ENCODE measurements at places on chromosomes 12 and 14. TPM values are rescaled to one million over a fixed set of nuclear protein-coding genes. Genes with fewer than 3 reads are reported as not detected.

GRCh38 chr14:35470755-35471154, 63.2 kb upstream of the INSM2 start:
- DNase-seq, result no peak

GRCh38 chr14:71985538-71986189, 53.4 kb downstream of the RGS6 start:
- no peak for DNase-seq

GRCh38 chr12:42240131-42240750, 2.2 kb upstream of the YAF2 start:
- DNase-seq, result no peak

DNA sequence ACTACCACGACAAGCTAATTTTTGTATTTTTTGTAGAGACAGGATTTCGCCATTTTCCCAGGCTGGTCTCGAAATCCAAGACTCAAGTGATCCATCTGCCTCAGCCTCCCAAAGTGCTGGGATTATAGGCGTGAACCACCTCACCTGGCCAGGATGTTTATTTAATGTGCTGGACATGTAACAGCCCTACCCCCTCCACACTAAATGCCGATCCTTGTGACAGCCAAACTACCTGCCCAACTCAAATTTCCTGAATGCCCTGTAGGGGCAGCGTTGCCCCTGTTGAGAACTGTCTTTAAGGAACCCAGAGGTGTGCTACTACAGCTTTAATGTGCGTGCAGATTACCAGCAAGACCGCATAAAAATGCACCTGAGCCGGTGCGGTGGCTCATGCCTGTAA, 48.1 kb downstream of the KCNK13 start:
- DNase-seq, result no peak

- no peak for DNase-seq
Observed at GRCh38 chr14:21496453-21496852, 14.7 kb downstream of the METTL3 start.

- no peak for DNase-seq
Observed at GRCh38 chr14:101058571-101058970, 155.0 kb upstream of the RTL1 start.

- no peak for DNase-seq
Observed at GRCh38 chr14:75285331-75285730, 6.7 kb downstream of the FOS start.

GRCh38 chr12:14892726-14893505, 7.3 kb upstream of the MGP start:
- no peak for DNase-seq

DNA sequence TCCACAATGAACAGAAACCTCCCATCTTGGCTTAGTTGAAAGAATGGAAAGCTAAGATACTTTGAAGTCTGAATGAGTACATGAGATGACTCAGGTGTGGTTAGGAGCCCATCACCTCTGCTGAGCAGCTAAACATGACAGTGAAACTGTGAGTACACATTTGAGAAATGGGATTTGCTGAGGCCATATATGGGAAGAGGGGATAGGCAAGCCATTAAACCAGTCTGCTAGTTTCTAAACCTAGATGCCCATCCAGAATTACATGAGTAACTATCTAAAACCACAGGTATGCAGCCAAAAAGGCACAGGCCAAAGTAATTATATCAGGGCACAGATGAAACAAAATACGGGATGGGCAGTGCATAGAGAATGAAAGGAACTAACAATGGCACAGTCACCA, 41.2 kb downstream of the NKX2-1 start:
- no peak for DNase-seq

GRCh38 chr12:120851944-120852343, 52.2 kb downstream of the SPPL3 start:
- no peak for DNase-seq

- DNase-seq, result no peak
Observed at GRCh38 chr12:51244269-51244668, 5.6 kb downstream of the DAZAP2 start.

GRCh38 chr12:115953450-115953849, 324.0 kb downstream of the MED13L start:
- DNase-seq, result no peak

DNA sequence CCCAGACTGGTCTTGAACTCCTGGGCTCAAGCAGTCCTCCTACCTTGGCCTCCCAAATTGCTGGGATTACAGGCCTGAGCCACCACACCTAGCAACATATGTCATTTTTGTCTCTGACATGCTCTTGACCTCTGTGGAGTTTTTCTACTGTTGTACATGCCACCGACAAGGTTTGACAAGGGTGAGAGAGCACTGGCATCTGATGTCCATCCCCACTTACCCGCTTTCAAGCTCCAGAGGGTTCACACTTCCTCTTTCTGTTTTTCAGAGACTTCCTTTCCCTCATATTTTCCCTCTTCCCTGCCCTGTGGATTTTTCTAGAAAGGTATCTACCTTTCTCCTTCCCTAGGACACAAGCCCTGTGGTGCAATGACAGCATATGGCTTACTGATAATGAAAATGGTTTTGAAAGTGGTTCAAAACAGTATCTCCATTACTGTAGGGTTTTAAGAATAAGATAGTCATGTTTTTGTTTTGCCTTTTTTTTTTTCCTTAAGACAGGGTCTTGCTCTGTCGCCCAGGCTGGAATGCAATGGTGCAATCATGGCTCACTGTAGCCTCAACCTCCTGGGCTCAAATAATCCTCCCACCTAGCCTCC, 27.7 kb upstream of the PLEKHG3 start:
- no peak for DNase-seq

DNA sequence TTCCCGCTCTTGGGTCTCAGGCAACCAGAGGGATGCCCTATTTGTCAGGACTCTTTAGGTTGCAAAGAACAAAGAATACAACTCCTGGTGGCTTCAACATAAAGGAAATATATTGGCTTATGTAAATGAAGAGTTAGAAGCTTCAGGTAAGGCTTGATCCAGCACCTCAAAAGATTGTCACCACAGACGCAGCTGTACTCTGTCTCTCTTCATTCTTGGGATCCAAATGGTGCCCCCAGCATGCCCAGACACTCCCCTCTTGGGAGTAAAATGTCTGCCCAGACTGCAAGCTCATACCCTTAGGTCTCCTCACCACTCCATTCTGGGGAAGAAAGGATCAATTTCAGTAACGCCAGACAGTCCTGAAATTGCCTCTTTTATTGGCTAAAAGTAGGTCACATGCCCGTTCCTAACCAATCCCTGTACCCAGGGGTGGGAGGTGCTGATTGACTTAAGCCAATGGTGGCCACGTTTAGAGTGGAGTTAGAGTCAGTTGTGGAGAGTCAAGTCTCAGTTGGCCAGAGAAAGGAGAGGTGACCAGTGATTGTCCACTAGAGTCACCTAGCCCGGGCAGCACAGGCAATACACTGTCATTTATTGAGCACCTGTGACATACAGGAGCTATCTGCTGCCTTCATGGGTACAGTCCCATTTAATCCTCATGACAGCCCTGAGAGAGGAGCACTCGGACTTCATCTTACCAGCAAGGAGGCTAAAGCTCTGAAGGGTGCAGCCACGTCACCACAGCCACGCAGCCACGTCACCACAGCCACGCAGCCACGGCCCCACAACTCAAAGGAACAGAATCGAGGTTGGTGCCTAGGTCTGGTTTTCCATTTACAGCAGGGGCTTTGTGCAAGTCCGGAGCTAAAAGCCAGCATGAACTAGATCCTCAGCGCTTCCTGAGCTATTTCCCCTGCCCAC, 19.7 kb upstream of the BEGAIN start:
- no peak for DNase-seq

- no peak for DNase-seq
Observed at GRCh38 chr12:24280056-24280842, 330.8 kb upstream of the SOX5 start.

- no peak for DNase-seq
Observed at GRCh38 chr12:50508414-50508813, 3.6 kb downstream of the DIP2B start.

DNA sequence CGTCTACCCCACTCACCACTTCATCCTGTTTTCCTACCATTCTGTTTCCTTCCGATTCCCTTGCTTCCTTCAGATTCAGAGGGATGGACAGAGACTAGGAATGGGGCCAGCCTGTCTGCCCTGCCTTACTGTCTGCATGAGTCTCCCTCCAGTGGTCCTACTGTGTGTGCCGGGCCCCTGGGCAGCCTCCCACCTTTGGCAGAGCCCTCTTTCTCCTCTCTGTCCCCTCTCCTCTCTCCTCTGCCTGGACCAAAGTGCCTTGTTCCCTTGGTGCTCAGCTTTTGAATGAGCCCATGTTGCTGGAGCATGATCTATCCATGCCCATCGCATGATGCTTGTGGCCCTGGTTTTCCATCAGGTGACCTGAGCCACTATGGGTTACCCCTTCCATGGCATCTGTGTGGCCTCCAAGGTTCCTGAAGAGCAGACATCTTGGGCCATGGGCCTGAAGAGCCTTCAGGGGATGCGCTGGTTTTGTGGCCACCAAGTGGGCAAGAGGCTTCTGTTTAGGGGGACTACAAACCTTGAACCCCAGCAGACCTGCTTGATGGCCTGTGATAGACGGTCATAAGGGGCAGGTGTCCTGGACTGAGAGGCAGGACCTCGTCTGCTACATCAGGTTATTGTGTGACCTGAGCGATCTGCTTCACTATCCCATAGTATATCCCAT, 54.2 kb upstream of the BCL11B start:
- peak; percentile 26 for DNase-seq

- peak; percentile 82 for DNase-seq
Observed at GRCh38 chr12:108638141-108638827, 4.6 kb upstream of the SELPLG start.

DNA sequence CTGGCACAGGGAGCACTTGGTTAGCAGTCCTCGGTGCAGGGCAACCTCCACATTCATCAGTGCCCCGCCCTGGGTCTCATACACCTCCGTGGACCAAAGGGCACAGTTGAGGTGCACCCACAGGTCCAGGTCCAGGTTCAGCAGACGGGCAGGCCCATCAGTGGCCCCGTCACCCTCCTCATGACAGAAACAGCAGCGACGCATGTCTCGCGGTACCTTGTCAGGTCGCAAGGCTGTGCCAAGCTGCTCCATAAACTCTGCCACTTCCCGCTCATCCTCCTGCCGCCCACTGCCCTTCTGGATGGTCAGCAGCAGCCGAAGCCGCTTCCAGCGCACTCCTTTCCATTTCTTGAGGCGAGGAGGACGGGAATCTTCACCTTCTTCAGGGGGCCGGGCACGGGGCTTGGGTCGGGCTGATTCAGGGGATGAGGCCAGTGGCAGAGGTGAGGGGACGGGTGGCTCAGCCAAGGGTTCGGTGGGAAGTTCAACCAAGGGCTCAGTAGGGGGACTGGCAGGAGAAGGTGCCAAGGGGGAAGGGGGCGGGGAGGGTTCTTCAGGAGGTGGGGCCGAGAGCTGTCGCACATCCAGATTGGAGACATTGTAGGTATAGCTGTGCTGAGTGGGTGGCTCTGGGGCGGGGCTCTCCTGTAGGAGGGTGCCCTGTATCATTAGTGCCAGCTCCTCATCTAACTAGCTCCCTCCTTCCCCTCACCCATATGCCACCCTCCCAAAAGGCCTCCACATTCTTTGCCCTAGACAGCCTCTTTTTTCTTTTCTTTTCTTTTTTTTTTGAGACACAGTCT, 8.3 kb upstream of the PRKAG1 start:
- no peak for DNase-seq

DNA sequence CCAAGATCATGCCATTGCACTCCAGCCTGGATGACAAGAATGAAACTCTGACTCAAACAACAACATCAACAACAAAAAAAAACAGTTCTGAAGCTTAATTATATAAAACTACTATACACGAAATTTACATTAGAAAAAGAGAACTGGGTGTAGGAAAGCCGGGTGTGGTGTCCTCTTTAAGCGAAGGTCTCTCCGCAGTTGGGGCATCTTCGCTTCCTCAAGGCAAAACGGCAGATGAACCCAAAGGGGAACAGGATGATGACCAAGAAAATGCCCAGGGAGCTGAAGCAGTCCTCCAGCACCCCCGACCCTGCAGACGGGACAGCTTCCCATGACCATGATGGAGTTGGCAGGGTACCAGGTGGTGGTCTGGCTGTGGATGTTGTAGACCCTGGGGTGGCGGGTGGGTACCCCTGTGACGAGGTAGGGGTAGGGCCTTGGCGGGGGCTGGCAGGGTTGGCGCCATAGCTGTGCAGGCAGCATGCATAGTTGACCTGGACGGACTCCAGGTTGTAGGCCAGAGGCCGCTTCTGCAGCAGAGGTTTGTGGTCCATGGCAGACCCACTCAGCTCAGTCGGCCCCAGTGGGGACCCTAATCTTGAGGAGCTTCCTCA, 18.2 kb upstream of the BCAT1 start:
- no peak for DNase-seq

DNA sequence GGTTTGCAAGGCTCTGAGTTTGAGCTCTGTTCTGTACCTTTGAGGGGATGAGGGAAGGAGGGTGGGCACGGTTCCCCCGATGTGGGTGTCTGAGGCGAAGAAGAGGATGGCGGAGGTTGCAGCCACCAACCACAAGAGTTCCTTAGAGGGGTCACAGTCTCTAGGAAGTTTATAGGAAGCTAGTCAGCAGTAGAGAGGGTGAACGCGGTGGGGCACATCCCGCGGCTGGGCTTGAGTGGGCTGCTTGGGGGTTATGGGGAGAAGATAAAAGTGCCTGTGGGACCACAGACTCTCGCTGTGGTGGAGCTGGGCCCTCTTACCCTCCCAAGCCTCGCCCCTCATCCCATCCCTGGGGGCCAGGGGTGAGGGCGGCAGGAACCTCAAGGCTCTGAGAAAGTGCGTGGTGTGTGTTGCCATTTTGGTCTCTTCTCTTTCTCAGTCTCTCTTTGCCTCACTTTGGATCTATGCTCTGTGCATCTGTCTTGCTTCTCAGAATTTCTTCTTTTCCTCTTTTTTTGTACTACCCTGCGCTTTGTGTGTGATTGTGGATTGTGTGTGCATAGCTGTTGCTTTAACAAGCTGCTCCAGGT, 2.7 kb downstream of the CD4 start:
- no peak for DNase-seq

DNA sequence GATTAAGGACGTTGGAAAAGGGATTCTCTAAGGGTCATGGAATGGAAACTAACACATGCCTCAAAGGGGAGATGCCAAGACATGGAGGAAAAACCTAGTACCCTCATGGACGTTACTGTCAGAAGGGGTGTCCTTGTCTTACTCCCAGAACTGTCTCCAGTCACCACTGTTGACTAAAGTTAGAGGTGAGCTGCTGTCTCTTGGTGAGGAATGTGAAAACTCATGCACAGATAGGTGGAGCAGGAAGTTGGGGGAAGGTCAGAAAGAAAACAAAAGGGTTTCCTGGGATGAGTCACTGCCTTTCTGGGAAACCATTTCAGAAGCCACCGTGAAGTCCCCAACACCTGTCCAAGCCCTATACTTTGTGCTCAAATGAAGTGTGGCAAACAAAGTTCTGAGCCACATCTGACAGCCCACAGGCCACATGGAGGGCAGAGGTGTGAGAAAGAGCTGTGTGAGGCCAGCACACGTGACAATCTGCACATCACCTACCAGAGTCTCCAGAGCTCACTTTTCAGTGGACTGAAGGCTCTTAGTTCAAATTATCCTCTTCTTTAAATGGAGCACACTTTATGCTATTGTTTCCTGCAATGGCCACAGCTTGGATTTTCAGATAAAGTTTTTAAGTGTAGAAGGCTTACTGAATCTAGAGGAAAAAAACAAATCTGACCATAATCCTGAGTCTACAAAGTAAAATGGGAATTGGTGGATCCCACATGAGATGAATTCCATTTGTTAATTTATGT, 92.9 kb upstream of the EGLN3 start:
- no peak for DNase-seq

The OTOGL gene
- polyA plus RNA-seq, result not detected

The MAP3K9 gene
- polyA plus RNA-seq, result 0.20 TPM

The FOXA1 gene
- not detected for polyA plus RNA-seq

The CEP170B gene
- 6.4 TPM for polyA plus RNA-seq

The GPRC5D gene
- not detected for polyA plus RNA-seq
